ENCODE measurements at places on chromosomes 7 and 10.

- no peak for DNase-seq
Measured at GRCh38 chr10:89266721-89267453, 15.3 kb upstream of the LIPA start.

DNA sequence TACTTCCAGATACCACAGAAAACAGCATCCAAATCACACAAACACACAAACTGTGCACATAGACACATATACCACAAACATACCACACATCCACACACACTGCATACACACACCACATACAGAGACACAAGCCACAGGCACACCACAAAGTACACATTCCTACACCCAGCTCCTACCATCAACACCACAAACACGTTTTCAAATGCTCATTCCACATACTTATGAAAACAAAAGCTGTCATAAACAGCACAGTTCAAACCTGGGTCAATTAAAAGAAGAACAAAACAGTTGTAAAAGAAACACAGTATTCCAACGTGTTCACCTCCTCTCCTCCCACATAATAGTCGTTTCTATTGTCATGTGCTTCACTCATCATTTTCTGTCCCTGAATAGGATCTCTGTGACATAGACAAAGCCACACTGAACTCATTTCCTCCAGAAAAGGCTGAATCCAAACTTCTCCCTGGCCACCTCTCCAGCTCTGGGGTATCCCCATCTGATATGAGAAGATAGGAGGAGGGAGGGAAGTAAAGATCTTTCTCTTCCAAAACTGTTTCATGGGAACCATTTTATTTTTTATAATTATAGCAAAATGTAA lies 89.2 kb downstream of the CXCL12 start:
- DNase-seq = no peak

- DNase-seq = no peak
Measured at GRCh38 chr10:44506386-44506785, 121.5 kb upstream of the CXCL12 start.

DNA sequence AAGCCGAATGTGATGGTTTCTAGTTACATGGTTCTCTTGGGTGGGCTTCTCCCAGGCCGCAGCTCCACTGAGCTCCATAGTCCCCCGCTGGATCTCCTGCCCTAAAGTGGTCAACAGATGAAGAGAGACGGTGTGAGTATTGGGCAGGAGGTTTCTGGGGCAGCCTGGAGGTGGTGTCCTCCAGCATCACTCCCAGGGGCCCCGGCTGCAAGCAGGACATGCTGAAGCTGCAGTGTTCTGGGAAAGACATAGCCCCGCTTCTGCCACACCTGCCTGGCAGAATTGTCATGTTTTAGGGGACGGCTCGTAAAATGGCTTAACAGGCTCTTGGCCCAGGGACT lies 40.4 kb downstream of the CALML3 start:
- DNase-seq = no peak

DNA sequence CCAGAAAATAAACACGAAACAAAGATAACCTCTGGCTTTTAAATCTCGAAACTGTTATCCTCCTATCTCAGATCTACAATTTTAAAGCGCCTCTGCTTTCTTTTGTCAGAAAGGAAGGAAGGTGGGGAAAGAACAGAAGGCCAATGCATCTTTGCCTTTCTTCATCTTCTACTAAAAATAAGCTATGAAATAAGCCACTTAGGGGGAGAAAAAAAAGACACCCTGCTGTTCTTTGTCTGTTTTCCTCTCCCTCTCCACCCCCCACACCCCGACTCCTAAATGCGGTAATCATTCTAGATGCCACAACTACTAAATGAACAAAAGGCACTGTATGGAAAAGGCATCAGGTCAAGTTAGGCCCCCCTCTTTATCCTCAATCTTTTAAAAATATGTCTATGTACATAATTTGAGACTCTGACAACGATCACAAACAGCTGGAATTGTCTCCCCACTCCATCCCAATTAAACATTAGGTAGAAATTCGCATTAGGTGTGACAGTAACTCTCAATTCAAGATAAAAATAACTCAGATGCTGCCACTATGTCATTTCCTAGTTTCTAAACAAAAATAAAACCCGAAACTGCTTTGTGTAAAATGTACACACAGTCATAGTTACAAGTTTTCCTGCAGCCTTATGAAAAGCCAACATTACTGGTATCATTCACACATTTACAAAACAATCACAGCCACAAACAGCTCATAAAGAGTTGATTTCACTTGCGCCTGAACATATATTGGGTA lies 2.4 kb downstream of the UBE2H start:
- DNase-seq = no peak

GRCh38 chr7:45689011-45689796 lies 115.0 kb downstream of the ADCY1 start:
- DNase-seq = no peak

DNA sequence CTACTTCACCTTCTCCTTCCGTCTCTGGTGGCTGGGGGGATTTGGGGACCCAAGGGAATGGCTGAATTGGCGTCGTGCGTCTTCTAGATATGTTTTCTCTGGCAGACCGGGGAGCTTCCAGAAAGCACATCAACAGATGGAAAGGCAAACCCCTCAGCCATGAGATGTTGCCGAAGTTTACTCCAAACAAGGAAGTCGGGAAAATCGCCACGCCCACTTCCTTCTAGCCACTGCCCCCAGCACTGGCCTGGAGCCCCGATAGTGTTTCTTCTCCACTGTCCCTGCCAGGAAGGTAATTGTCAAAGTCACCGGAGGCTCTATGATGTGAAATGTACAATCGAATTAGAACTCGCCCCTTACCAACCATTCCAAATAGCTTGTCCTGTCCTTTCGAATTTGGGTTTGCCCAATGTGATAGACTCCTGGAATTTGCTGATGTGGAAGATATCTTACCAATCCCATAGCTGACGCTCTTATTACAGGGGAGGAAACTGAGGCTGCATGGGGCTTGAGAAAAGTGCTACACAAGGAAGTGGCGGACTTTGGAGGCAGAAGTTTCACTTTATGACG lies 191.0 kb downstream of the LSM5 start:
- peak; percentile 5 for DNase-seq

Data from suppressor macrophage (primary cell).